ENCODE measurements at places on chromosomes 6 and 20. TPM values are rescaled to one million over a fixed set of nuclear protein-coding genes. Genes with fewer than 3 reads are reported as not detected.

- DNase-seq: peak; percentile 56
- H3K4me1 ChIP-seq: no peaks in the 10 kb centered on the region
- peaks cover 3% of the 10 kb centered on the region for H3K27me3 ChIP-seq
- H3K27ac ChIP-seq: no peak overlapping the region
Measured at GRCh38 chr20:62595491-62595890, 46.8 kb upstream of the SLCO4A1 start.

DNA sequence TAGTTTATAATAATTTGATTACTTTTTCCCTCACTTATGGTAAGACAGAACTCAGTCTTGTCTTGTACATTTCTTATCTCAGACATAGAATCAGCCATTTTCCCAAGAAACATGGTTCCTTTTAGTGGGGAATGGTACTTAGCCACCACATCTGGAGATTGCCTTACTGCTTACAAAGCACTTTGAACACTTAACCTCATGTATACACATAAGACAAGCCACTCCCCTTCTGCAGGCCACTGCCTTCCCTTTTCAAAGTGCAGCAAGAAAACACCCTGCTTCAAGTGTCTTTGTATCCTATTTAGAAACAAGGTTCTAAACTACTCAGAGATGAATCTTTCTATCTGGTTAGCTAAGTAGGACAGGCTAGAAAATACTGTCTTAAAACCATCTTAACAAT is 159.2 kb downstream of the UBE3D start:
- no peak overlapping the region for H3K4me3 ChIP-seq
- peaks cover 4% of the 10 kb centered on the region for H3K4me1 ChIP-seq
- no peak overlapping the region for H3K27ac ChIP-seq
- H3K27me3 ChIP-seq: no peaks in the 10 kb centered on the region
- H3K36me3 ChIP-seq: no peaks in the 10 kb centered on the region

DNA sequence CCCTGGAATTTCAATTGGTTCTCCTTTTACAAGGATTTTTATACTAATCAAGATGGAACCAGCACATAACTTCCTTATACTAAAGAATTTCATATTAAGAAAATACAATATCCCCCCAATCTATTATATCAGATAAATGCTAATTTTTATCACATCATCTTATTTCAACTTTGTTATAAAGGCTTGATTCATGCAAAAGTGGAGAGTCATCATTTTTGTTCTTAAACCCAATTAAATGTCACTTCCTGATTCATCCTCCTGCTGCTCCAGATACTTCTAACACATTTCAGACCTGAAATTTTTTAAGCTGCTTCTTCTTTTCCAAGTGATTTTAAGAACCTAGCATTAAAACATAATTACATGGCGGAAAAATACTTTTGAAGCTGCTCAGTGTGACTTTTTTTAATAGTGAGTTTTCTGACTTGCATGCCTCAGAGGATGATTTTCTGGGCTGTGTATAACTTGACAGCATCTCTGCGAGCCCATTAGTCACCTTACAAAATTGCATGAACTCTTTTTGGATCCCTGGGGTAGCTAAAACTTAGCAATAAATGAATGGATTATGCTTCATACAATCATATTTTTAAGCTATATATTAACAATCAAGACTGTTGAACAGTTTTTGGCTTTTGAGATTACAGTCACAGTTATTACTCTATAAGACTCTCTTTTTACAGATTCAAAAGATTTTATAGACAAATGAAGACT is 134.1 kb downstream of the ELOVL4 start:
- H3K27me3 ChIP-seq: peaks cover 7% of the 10 kb centered on the region
- DNase-seq: no peak
- no peak overlapping the region for H3K4me3 ChIP-seq
- no peaks in the 10 kb centered on the region for H3K36me3 ChIP-seq
- no peak overlapping the region for H3K27ac ChIP-seq
- H3K4me1 ChIP-seq: no peaks in the 10 kb centered on the region

Gene GPX5
- 4.3 TPM for total RNA-seq

Gene RPS6KA2
- 33.5 TPM for total RNA-seq

DNA sequence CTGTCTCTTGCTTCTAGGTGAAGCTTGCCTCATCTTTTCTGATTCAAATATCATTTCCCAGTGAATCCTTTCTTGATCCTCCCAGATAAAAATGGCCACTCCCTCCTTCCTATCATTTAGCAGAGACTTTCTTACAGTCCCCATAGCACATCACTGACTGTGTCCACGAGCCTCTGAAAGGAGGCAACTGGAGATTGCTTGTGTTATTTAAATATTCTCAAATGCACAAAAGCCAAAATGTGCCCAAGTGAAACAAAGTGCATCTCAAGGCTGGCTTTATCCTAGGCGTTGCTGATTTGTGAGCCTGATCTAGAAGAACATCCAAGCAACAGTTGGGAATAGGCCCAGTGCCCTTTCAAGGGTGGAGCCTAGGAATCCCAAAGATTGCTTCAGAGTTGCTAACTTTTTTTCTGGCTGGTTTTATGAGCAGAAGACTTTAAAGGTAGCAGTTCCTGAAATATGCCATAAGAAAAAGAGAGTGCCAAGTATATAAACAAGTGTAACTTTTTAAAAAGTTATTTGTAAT is 393.6 kb downstream of the CD83 start:
- H3K27ac ChIP-seq: no peak overlapping the region
- no peaks in the 10 kb centered on the region for H3K27me3 ChIP-seq
- H3K4me3 ChIP-seq: no peak overlapping the region
- no peak for DNase-seq
- no peaks in the 10 kb centered on the region for H3K36me3 ChIP-seq
- no peaks in the 10 kb centered on the region for H3K4me1 ChIP-seq

GRCh38 chr20:5825130-5825719 is 75.0 kb downstream of the SHLD1 start:
- no peaks in the 10 kb centered on the region for H3K36me3 ChIP-seq
- no peaks in the 10 kb centered on the region for H3K27me3 ChIP-seq
- no peak for DNase-seq
- no peak overlapping the region for H3K27ac ChIP-seq
- peaks cover 4% of the 10 kb centered on the region for H3K4me1 ChIP-seq
- H3K4me3 ChIP-seq: no peak overlapping the region

DNA sequence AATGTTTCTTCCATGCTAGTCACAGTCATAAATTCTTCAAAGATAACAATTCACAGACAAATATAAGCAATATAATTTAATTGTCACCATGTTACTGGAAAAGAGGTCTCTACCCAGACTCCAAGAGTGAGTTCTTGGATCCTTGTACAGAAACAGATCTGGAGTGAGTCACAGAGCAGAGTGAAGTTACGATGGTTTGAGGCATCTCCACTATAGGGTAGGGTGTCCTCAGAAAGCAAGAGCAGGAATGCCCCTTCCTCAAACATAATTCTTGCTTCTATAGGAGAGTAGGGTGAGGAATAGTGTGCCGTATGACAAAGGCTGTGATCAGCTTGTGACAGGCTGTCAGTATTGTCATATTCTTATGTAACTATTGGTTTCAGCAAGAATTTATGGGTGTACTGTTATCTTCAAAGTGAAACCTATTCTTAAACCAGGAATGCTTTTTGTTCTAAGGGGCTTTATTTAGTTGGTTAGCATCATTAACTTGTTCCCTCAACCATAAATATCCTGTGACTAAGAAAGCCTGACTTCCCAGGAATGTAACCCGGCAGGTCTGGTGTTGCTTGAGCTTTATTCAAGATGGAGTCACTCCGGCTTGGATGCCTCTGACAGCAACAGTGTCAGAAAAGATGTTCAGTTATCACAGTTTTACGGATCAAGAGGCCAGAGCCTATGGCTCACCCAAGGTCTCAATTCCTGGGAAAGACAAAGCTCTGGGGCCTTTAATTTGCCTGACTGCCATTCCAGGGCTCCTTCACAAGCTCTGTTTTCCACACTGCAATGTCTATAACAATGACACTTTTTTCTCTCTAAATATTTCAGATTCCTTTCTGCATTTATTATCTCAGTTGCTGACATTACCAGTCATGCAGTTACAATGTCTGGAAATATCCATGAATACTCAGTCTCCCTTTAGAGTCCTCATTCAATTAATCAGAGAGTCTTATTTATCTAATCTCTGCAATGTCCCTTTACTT is 298.6 kb downstream of the C6orf118 start:
- peak overlapping the region; percentile 53 for H3K4me3 ChIP-seq
- H3K27ac ChIP-seq: peak overlapping the region; percentile 86
- H3K36me3 ChIP-seq: no peaks in the 10 kb centered on the region
- DNase-seq: peak; percentile 82
- peaks cover 21% of the 10 kb centered on the region for H3K4me1 ChIP-seq
- H3K27me3 ChIP-seq: no peaks in the 10 kb centered on the region

DNA sequence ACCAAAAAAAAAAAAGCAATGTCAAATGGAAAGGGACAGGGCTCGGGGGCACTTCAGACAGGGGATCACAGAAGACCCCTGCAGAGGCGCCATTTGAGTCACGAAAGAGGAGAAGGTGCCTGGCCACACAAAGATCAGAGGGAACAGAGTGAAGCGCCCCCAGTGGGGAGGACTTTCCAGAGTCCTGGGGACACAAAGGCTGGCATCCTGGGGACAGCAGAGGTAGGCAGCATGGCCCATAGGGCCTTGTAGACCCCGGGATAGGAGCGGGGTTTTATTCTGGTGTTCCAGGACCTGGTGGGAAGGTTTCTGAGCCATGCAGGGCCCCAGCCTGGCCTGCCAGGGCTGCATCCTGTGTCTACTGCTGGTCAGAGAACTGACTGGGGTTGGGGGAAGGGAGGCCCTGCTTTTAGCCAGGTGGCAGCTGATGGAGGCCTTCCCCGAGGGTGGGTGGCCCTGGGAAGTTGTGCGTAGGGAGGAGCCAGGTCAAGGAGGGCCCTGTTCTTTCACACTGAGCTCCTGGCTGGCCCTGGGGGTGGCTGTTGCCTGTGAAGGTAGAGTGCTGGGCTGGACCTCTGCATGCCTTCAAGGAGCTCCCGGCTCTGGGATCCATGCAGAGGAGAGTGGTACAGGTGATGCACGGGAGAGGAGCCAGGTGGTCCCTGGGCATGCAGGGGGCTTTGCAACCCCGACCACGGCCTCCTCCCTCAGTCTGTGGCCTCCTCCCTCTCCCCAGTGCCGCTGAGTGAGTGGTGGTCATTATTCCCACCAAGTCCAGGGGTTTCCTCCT is 117.9 kb downstream of the CDH4 start:
- H3K4me3 ChIP-seq: no peak overlapping the region
- H3K27ac ChIP-seq: no peak overlapping the region
- H3K36me3 ChIP-seq: no peaks in the 10 kb centered on the region
- H3K27me3 ChIP-seq: no peaks in the 10 kb centered on the region
- no peak for DNase-seq

Gene BPIFA1
- not detected for total RNA-seq

DNA sequence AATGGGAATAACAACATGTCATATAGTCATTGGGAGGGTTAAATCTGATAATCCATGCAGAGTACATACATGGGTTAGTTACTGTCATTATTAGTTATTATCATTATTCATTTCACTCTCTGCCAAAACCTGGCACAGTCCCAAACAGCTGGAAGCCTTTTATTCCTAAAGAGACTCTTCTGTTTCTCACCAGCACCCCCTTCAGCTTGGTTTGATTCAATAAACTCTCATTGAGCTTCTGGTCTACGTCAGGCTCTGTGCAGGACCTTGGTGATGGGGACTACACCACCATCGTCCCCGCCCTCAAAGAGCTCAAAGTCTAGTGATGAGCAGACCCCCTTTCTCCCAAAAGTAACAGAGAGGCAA is 2.3 kb downstream of the KCNK15 start:
- no peaks in the 10 kb centered on the region for H3K36me3 ChIP-seq
- no peak for DNase-seq
- H3K4me1 ChIP-seq: peaks cover 12% of the 10 kb centered on the region
- no peak overlapping the region for H3K4me3 ChIP-seq
- H3K27me3 ChIP-seq: peaks cover 41% of the 10 kb centered on the region

Gene LAMA2
- total RNA-seq: 1.7 TPM

GRCh38 chr6:137218473-137218916 is 690 bp downstream of the IFNGR1 start:
- no peaks in the 10 kb centered on the region for H3K27me3 ChIP-seq
- peak; percentile 57 for DNase-seq
- no peaks in the 10 kb centered on the region for H3K36me3 ChIP-seq

DNA sequence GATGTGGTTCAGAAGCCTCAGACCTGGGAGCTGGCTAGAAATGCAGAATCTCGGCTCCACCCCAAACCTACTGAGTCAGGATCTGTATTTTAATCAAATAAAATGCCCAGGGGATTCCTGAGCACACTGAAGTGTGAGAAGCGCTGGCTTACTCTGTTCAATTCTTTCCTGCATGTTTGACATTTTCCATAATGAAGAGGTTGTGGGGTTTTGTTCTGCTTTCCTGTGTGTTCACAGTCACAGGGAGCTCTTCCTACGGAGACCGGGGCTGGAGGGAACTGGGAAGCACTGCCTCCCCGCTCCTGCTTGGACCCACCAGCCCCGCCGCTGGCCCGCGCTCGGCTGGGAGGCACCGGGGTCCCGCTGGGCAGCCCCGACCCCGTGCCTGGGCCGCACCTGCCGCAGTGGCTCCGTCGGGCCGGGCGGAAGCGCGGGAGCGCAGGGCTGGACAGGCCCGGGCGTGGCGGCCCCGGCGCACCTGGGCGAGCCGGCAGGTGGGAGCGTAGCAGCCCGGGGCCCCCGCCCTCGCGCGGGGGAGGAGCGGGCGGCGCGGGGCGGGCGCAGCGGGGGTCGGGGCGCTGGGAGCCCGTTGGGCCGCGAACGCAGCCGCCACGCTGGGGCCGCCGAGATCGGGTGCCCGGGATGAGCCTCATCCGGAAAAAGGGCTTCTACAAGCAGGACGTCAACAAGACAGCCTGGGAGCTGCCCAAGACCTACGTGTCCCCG is at the start of gene MAPK13:
Gene MAPK13, plus strand, starts transcription at position 573 of the 726 bp plus-strand sequence. Its CDS starts 70 bp downstream, at position 643.
- no peaks in the 10 kb centered on the region for H3K27me3 ChIP-seq
- no peaks in the 10 kb centered on the region for H3K36me3 ChIP-seq
- H3K27ac ChIP-seq: no peak within 1 kb of the TSS
- no peak for DNase-seq
- H3K4me3 ChIP-seq: peak within 1 kb of the TSS; percentile 12

DNA sequence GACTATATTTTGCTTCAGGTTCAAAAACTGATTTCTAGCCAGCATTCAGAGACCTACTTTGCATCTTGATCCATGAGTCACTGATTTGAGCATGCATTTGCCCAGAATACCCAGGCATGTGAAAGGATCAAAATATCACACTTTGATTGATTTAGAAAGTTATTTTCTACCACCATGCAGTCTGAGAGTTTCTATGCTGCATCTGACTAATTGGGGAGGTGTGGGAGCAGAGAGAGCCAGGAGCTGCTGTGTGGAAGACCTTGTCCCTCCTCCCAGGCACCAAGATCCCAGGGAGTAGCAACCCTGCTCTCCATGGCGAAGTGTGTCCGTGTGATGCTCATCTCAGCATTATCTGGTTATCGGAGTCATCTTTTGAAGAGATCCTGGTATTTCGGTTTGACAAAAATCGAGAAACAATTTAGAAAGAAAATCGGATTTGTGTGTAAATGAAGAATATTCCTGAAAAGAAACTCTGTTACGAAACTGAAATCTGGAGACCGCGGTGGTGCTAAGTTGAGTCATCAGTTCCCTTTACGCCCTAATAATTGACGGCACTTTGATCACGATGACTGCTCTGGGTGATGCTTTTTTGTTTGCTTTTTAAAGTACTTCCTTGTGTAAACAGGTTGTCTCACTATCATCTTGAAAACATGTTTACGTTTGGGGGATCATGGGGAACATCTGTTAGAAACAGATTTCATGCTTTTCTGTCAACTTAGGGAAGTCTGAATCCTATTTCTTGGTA is 193.4 kb downstream of the BACH2 start:
- no peaks in the 10 kb centered on the region for H3K36me3 ChIP-seq
- H3K4me1 ChIP-seq: peaks cover 7% of the 10 kb centered on the region
- peak overlapping the region; percentile 47 for H3K27ac ChIP-seq
- peak; percentile 53 for DNase-seq

- peaks cover 20% of the 10 kb centered on the region for H3K4me1 ChIP-seq
- no peak for DNase-seq
- no peak overlapping the region for H3K4me3 ChIP-seq
Measured at GRCh38 chr6:166565084-166565967, 21.2 kb downstream of the RAMACL start.

Data from astrocyte (in vitro differentiated cells and primary cell).